Stimulated activated CD8-positive, alpha-beta memory T cell treated with anti-CD3 and anti-CD28 coated beads, Interleukin-12 subunit alpha, Interleukin-12 subunit beta, amount 100 ng/mL, for 4 hours (primary cell): ENCODE measurements at places on chromosomes 7 and 10.

DNA sequence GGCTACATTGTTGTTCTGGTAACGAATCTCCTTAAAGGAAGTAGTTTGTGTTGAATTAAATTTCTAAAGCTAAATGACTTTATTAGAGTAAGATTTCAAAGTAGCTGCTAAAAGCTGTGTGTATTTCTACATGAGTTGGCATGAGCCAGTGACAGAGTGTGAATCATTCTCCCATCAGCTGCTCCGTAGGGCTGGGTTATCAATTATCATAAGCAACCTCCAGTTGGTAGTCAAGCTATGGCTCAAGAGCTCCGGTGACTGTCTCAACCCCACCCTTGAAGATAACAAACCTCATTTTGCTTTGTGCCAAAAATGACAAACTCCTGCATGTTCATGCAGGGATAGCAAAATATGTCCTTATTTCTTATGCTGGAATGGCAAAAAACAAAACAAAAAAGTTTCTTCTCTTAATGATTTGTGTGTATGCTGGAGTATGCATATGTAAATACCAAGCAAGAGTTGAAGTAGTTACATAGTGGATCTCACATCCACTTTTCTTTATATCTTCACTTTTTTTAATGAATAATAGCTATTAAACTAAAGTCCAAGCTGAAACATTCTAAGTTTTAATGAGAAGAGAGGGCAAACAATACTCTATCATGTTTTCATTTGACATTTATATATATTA, 249.4 kb downstream of the CACNA2D1 start:
- DNase-seq: no peak

- no peak for DNase-seq
Observed at GRCh38 chr7:1670894-1671593, 967 bp downstream of the ELFN1 start.

DNA sequence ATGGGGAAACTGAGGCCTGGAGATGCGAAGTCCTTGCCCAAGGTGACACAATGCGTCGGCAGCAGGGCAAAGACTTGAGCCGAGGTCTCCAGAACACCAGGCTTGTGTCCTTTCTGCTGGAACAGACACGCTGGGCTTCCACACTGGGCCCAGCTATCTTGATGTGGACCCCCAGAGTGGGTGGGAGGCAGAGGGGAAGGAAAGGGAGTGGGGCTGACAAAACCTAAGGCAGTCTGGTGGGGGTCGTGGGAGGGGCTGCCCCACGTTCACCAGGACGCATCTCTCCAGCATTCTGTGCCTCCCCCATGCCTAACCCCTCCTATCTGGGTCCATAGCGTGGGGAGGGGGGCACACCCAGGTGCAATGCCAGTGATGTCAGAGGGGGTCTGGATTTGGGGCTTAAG, 38.1 kb downstream of the PPIF start:
- DNase-seq: no peak

DNA sequence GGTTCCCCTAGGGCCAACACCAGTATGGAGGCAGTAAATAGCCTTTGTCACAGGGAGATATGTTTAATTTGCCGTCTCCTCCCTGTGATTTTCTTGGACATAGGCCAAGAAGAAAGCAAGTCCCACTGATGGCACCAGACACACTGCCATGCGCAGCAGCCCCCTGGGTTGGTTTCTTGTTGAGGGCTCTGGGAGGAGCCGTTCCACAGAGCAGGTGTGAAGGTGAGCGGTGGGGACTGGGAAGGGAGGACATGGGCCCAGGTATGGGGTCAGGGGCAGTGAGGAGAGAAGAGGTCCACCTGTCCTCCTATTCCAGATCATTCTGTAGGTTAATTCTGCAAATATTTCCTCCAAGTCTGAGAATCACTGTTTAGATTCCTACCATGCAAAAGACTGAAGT, 376.1 kb downstream of the PLXNA4 start:
- DNase-seq: no peak

DNA sequence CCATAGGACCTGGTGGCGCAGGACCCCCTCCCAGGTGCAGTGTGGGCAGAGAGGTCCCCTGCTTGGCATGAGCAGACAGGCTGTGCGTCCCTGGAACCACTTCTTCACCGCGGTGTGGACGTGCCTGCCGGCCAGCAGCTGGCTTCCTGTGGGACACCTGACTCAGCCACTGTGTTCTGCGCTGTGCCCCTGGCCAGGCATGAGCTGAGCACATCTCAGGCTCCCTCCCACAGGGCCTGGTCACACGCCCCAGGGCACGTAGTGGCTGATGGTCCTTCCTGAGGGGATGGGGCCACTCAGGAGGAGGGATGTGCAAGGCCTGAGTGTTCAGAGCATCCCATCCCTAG, 3.5 kb upstream of the DEPP1 start:
- DNase-seq: no peak

- no peak for DNase-seq
Observed at GRCh38 chr10:130559547-130559880, 423.3 kb downstream of the GLRX3 start.

- no peak for DNase-seq
Observed at GRCh38 chr7:30933124-30933974, 21.7 kb downstream of the AQP1 start.
